ENCODE measurements at places on chromosomes 1 and 21.

- DNase-seq = no peak
Measured at GRCh38 chr1:223248770-223249140, 105.7 kb upstream of the TLR5 start.

GRCh38 chr1:169999331-169999741, 75.2 kb downstream of the KIFAP3 start:
- no peak for DNase-seq

DNA sequence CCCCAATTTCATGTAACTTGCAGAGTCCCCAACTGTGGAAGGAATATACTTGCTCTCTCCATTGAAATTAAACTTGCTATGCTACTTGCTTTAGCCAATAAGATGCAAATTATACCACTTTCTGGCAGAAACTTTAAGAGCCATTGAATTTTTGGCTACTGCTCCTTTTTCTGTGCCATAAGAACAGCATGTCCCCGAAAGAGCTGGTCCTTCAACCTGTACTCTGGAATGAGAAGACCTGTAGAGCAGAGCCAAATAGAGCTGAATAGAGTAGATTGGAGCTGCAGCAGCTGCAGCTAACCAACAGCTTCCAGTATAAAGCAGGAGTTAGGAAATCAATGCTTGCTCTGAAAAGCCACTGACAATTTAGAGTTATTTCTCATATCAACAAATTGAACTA, 472.3 kb upstream of the B3GALT2 start:
- DNase-seq = no peak

GRCh38 chr1:186500804-186501203, 39.9 kb upstream of the PDC start:
- DNase-seq = no peak

- DNase-seq = no peak
Measured at GRCh38 chr21:21606041-21606440, 607.8 kb downstream of the NCAM2 start.
